ENCODE measurements at places on chromosomes 3 and 15. TPM values are rescaled to one million over a fixed set of nuclear protein-coding genes. Genes with fewer than 3 reads are reported as not detected.
A peak's percentile ranks its signal among the peaks of the same experiment; 100 is the strongest.

DNA sequence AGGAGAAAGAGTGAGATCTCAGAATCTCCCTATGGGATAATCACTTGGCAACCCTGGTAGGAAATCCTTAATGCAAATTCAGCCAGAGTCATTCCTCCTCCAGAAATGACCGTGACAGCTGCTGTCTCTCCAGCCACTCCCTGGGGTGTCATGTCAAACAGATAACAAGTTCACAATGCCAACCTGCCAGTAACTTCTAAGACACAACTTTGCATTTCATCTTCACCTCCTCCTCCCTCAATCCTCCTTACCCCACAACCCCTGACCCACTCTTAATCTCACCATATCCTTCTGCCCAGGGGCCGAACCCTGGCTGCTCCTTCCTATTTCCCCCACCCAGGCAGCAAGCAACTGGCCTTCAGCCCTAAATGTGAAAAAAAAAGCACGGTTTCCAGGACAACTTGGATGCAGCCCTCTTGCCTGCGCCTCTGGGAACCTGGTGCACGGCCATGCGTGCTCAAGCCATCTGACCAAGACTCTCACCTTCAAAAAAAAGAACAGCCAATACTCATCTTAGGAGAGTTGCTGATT lies 166.0 kb downstream of the NTRK3 start:
- DNase-seq, result peak; percentile 89

- DNase-seq, result no peak
Observed at GRCh38 chr15:47466357-47466756, 250.9 kb upstream of the SEMA6D start.

GRCh38 chr3:22981861-22982260 lies 221.3 kb upstream of the UBE2E2 start:
- DNase-seq, result peak; percentile 72

DNA sequence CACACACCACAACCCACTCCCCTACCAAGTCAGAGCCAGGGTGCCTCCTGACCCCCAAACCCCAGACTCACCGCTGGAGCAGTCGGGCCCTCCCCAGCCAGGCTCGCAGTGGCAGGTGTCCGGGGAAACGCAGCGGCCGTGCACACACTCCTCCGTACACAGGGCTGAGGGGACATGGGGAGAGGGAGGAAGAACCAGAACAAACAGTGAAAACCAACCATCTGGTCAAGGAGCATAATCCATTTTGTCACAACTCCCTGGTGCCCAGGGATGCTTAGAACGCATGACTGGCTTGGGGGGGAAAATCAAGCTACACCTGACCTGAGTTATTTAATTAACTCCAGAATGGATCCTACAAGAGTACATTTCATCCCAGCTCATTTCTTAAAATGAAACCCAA lies 159.2 kb downstream of the MEGF11 start:
- peak; percentile 97 for DNase-seq

- DNase-seq, result no peak
Observed at GRCh38 chr3:182692695-182693094, 100.6 kb upstream of the ATP11B start.

- DNase-seq, result no peak
Observed at GRCh38 chr15:57432141-57432741, 55.9 kb downstream of the CGNL1 start.

DNA sequence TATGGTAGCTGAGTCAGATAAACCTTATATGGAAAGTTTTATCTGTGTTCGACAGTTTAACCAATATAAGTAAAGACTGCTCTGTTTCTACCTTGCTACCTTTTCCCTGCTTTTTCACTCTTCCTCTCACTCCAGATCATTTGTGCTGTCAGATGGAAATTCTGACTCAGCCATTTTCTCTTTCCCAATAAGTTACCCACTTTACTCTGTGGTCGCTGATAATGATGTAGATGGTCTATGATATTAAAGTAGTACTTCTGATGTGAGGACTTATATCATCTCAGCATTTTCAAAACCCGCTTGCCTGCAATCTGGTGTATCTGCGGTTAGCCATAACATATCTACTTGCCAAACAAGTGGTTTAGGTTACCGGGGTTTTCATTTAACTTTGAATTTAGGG lies 15.0 kb upstream of the UTS2B start:
- DNase-seq, result no peak

Gene BDH1
- 0.31 TPM for total RNA-seq

Gene FRMD5
- total RNA-seq, result not detected

Gene LPCAT4
- 13.2 TPM for total RNA-seq

All from G401 (cell line).